ENCODE measurements at places on chromosomes 3 and 15. TPM values are rescaled to one million over a fixed set of nuclear protein-coding genes. Genes with fewer than 3 reads are reported as not detected.

The WDR82 gene
- total RNA-seq = 140 TPM

The MAP4 gene
- total RNA-seq = 119 TPM

DNA sequence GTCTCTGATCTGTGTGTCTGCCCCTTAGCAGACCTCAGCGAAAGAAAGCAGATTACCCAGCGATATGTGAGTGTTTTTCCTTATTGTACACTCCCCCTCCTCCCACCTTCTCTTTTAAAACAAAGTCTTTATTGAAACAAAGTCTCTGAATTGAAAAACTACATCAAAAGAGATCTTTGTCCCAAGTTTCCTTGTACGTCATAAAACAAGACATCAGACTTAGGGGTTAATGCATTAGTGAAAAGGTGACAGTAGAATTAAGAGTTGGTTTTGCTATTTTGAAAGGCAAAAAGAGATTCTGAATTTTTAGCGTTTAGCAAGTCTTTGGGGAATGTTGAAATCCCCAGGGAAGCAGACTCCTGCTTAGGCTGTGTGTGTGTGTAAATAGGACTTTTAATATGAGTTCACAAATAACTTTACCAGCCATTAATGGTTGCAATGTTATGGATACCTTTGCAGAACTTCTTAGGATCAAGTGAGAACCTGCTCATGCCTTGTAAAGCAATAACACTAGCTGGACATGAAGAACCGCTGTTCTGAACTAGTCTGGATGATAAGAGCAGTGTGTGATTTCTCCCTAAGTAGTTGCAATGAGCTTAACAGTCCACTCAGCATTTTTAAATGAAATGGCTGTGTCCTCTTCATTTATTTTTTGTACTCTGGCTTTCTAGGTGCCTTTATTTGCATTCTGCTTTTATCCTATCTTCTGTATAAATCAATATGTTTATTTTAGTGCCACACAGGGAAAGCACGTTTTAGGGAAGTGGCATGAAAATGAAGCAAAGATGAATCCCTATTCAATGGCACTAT lies 136.6 kb downstream of the MCTP2 start:
- DNase-seq = no peak
- H3K27me3 ChIP-seq = no peaks in the 10 kb centered on the region
- H3K4me3 ChIP-seq = no peak overlapping the region
- H3K27ac ChIP-seq = no peak overlapping the region
- no peaks in the 10 kb centered on the region for H3K4me1 ChIP-seq

DNA sequence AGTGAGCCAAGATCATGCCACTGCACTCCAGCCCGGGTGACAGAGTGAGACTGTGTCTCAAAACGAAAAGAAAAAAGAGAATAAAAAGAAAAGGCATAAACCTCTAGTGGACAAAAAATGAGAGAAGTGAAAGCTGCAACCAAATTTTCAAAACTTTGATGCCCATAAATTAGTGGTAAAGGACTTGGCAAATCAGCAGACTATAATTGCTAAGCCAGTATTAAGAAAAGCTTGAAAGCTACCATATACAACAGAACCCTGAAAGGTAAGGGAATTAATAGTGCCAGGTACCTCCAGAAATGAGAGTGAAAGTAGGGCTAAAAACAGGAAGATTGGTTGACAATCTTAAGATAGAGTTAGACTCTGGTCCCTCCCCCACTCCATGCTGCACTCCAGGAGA lies 32.9 kb upstream of the SLC22A13 start:
- peaks cover 9% of the 10 kb centered on the region for H3K4me1 ChIP-seq
- H3K36me3 ChIP-seq = peaks cover 59% of the 10 kb centered on the region
- H3K27ac ChIP-seq = peak overlapping the region; percentile 52
- no peak overlapping the region for H3K4me3 ChIP-seq

DNA sequence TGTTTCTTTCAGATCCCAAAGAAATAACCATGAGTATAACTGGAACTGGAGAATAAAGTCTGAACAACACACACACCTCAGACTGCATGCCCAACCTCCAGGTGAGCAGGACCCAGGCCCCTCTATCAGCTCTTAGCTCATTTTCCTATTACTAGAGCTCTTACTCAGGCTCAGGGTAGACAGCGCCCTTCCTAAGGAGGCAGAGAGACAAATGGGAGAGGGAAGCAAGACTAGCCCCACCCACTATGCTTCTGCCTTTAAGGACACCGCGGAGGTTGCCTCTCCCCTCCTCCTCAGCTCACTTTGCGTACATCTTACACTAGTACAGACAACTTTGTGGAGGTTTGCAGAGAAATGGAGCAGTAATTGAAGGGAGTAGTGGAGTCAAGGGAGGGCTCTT lies 44.0 kb upstream of the GLCE start:
- H3K27me3 ChIP-seq = peaks cover 42% of the 10 kb centered on the region
- peaks cover 16% of the 10 kb centered on the region for H3K4me1 ChIP-seq
- no peak overlapping the region for H3K4me3 ChIP-seq
- H3K36me3 ChIP-seq = peaks cover 2% of the 10 kb centered on the region

Measured in activated naive CD8-positive, alpha-beta T cell treated with anti-CD3 and anti-CD28 coated beads, Interleukin-2, amount 10 ng/mL, durations not matched to agents 7 days and 5 days (primary cell).